ENCODE measurements at places on chromosomes 2 and 18.

DNA sequence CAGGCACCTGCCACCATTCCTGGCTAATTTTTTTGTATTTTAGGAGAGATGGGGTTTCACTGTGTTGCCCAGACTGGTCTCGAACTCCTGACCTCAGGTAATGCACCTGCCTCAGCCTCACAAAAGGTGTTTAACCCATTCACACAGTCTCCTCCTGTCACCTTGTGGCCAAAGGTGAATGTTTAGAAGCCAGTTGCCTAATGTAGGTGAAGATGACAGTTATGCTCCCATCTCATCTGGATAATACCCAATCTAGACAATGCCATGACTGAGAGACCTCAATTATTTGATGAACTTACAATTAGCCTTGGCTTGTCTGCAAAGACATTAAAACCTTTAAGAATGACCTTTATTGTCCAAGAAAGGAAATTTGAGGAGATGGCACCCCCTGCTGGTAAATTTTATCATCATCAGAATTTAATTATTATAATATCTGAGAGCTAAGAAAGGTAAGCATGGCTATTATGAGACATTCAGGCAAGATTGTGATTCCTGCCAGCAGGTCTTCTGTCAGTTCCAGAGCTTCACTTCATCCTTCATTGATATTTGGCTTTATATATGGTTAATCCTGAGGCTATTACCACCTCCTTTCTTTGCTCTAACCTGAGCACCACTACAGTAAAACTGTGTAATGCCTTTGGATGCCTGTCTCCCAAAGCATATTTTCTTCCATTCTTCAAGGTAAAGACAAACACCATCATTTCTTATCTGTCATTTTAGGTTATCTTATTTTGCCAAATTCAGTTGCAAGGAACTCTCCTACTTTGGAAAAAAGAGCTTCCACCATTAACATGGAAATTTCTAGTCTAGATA is 117.6 kb downstream of the FAM124B start:
- peak; percentile 62 for DNase-seq

GRCh38 chr2:42910645-42911405 is 118.4 kb upstream of the HAAO start:
- no peak for DNase-seq

- no peak for DNase-seq
These were observed at the start of gene CAPG for GRCh38 chr2:85409845-85410583. Gene CAPG (minus strand): TSS chr2:85410366. CDS start chr2:85402145, 8,221 bp downstream.

DNA sequence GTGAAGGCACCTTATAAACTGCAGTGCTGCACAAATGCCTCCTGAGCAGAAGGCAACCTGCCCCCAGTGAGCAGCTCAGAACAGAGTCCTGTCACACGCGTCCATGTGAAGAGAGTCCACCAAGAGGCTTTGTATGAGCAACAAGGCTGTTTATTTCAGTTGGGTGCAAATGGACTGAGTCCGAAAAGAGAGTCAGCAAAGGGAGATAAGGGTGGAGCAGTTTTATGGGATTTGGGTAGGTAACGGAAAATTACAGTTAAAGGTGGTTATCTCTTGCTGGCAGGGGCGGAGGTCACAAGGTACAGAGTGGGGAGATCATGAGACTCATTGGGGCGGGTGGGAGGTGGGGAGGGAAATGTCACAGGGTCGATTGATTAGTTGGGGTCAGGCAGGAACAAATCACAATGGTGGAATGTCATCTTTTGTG is 53.4 kb upstream of the RALBP1 start:
- DNase-seq: no peak

GRCh38 chr2:127674241-127675209 is 805 bp downstream of the LIMS2 start:
- no peak for DNase-seq

GRCh38 chr2:231187736-231188505 is 10.5 kb upstream of the ARMC9 start:
- no peak for DNase-seq

GRCh38 chr2:229714736-229715541 is 584 bp upstream of the DNER start:
- no peak for DNase-seq

- no peak for DNase-seq
These were observed 801.0 kb downstream of the LRRTM4 start for GRCh38 chr2:76721226-76721625.

- no peak for DNase-seq
These were observed at the start of gene UGT1A9 for GRCh38 chr2:233671290-233672161. Gene UGT1A9 (plus strand): TSS chr2:233671898. CDS start chr2:233671935, 37 bp downstream.

DNA sequence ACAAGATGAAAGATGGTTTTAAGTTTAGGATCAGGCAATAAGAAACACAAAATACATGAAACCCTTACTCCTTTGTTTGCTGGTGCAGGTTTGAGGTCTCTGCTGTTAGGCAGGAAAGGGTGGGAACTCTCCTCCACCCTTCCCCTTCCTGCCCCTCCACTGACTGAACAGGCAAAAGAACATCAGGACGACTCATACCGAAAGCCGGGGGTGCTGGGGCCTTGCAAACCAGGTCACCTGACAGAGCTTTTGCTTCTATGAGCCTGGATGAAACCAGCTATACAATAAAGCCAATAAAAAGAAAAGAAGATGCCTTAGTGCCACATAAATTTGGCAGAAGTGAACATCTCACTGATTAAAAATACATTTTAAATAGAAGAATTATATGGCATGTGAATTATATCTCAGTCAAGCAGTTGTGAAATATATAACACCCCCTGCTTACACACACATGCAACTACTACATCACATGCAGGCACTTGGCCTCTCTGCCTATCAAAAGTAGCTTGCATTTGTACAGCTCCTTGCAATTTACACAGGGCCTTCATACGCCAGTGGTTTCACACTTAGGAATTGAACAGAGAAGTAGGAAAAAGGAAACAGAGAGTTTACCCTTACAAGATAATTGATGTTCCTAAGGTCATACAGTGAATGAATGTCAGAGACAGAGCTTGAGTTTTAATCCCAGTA is 215.1 kb upstream of the TRIB2 start:
- DNase-seq: no peak

DNA sequence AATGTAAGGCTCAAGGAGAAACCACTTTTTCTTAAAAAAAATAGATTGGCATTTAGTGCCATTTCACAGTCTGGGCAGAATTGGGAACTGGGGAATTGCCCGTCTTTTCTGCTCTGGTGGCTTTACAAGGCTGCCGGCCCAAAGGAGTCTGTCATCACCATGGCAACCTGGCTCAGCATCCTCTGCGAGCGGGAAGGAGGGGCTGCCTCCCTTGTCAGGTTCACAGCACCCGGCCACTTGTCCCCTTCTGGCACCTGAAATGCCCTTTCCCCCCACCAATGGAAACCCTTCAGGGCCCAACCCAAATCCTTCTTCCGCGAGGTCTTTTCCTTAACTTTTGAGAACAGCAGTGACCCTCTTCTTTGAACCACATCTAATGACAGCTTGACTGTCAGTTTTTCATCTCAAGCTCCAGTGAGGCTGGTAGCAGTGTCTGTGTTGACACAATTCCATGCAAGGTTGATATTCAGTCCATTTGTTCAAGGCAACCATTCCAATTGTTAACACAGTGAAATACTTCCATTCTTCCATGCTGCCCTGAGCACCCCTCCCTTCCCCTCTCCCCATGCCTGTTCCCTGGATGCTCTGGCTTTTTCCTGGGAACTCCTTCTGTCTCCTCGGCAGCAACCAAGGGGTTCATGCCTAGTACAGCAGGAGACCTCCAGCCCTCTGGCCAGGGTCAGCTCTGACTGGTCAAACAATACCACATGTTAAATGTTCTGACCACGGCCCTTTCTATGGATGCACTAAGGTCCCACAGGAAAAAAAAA is 79.6 kb downstream of the DNER start:
- no peak for DNase-seq

GRCh38 chr2:71748227-71748626 is 294.9 kb downstream of the DYSF start:
- DNase-seq: no peak

Measured in NCI-H1930 (cell line).